ENCODE measurements at places on chromosomes 4 and X.

DNA sequence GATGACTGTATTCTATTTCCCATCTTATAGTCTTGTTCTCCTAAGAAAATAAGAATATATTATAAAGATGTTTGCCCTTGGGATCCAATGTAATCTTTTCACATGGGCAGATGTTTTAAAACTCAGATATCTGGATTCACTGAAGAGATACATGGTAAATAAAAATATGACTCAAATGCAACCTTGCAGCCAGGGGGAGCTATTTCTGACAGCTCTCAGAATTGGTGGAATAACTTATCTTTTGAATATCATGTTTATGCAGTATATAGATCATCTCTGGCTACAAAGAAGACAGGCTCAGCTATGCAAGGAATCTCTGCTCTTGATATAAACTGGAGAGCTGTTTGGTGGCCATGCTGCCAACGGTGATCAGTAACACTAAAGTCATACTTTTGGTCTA is 274.7 kb downstream of the GLUD2 start:
- no peak for DNase-seq

DNA sequence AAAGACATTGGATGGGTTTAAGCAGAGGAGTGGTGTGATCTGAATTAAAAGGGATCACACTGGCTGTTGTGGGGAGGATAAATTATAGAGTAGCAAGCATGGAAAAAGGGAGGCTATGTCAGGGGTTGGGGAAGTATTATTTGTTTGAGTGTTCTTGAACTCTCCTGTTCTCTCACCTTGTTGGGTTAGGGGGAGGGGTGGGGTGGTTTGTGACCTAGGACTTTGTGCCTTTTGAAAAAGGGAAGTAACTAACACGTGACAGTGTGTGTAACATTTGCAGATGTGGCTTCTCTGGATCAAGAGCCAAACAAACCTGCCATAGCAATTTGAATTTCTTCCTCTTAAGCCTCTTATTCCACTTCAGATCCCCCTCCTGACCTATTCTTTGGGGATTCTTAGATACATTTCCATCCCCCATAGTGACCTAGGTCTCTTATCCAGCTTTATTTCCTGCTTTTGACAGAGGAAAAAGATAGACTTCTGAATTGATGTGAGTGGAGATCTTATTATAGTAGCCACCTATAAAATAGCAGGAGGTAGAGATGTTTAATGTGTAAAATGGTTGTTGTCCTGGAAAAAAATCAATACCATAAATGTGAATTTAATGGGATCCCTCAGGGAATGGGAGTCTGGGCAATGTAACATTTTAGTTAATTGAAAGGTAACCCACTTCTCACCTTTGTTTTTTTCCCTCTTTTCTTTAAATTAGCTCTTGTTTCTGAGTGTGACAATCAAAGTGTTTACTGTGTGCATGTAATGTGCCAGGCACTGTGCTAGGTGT is 120.4 kb downstream of the CT47B1 start:
- no peak for DNase-seq

GRCh38 chr4:182640932-182641331 is 276.3 kb downstream of the DCTD start:
- DNase-seq = no peak

DNA sequence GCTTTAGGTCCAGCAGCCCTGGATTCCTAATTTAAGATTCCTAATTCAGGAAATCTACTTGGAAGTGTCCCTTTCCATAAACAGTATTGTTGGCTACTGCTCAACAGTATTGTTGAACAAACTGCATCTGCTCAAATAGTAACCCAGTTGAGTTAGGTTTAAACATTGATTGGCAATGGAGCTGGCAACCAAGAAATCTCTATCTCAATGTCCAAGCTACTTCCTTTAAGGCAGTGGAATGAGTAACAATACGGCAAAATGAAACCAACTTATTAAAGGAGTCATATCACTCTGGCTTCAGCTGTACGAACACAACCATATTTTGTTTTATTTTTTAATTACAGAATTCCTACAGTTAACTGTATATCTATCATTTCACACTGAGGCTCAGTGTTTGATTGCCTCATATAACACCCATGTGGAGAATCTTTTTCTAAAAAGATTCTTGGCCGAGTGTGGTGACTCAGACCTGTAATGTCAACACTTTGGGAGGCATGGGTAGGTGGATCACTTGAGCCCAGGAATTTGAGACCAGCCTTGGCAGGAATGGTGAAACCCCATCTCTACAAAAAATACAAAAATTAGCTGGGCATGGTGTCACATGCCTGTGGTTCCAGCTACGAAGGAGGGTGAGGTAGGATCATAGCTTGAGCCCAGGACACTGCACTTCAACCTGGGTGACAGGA is 71.7 kb upstream of the IL13RA1 start:
- no peak for DNase-seq

- no peak for DNase-seq
Observed at GRCh38 chrX:154136627-154137161, 7.3 kb upstream of the OPN1LW start.

DNA sequence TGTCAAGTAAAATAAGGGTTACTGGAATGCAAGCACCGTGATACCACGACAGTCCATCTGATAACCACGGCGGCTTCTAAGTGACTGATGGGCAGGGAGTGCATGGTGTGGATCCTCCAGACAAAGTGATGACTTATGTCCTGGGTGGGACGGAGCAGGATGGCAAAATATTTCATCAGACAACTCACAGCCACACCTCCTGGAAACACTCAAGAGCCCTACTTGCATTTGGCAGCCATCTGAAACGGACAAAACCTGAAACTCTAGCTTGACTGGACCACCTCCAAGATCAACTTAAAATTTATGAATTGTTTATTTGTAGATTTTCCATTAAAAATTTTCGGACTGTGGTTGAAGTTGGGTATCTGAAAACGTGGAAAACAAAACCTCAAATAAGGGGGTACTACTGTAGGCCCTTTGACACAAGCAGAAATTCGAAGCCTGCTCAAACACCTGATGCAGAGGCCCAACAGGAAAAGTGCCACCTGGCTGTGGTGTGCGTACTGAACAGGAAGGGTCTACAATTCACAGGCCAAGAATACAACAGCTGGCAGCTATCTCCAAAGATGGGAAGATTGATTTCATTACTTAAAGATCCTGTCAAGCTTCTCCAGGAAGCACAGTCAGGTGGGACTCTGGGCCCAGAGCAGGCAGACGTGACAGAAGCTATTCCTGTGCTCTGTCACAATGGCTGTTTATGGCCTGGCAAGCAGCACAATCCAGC is 26.0 kb downstream of the LRIT3 start:
- no peak for DNase-seq

GRCh38 chrX:111850975-111851374 is 25.0 kb upstream of the TRPC5OS start:
- DNase-seq = no peak

- no peak for DNase-seq
Observed at GRCh38 chrX:148612431-148612830, 112.0 kb downstream of the AFF2 start.

DNA sequence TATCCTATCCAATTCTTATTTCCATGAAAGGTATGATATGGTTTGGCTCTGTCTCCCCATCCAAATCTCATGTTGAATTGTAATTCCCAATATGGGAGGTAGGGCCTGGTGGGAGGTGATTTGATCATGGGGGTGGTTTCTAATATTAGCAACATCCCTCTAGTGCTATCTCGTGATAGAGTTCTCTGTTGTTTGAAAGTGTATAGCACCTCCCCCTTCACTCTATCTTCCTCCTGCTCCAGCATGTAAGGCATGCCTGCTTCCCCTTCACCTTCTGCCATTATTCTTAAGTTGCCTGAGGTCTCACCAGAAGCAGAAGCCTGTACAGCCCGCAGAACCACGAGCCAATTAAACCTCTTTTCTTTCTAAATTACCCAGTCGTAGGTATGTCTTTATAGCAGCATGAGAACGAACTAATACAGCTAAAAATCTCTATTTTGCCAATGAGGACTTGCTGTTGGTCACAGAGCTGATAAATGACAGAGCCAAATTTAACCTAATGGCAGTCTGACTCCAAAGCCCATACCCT is 247.2 kb downstream of the HNRNPD start:
- DNase-seq = no peak

GRCh38 chr4:124092541-124092984 is 620.0 kb downstream of the ANKRD50 start:
- no peak for DNase-seq

- DNase-seq = no peak
Observed at GRCh38 chr4:24529555-24529954, 54.8 kb downstream of the DHX15 start.

DNA sequence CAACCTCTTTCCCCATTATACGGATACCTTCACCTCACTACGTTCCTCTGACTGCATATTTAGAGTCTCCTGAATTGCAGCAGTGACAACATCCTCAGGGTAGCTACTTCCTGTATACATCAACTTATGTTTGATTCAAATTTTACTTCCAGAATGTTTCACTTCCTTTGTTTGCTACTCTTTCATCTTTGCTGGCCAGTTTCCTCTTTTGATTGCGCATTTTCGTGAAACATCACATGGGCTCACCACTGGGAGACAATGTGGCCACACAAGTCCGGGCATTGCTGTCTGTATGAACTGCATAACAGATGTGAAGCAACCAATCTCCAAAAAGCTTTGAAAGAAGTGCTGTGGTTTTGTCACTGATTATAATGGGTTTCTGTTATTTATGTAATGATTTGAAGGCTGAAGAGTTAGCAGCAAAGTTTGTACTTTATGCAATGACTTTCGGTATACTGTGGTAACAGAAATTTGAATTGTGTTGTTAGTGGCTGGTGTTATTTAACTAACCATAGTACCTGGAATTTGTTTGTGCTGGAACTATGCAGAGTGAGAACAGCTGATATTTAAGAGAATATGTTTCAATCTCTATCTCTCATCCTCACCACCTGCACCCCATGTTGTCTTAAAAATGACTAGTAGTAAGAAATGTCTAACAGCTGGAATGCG is 7.4 kb downstream of the SNCA start:
- no peak for DNase-seq

DNA sequence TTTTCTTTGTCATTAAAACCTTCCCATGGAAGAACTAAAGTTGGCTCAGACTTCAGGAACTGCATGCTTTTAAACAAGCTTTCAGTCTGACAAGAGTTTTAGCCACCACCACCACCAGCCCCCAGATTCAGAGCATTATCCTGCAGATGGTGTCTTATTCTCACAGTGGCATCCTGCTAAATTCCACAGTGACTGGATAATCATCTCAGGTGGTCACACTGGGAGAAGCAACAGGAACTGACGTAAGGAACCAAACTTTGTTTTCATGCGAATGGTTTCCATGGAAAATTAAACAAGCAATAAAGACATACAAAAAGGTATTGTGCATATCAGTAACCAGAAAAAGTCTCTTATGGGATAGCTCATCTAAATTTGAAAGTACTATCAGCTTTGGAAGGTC is 370.7 kb downstream of the FBXW7 start:
- no peak for DNase-seq

DNA sequence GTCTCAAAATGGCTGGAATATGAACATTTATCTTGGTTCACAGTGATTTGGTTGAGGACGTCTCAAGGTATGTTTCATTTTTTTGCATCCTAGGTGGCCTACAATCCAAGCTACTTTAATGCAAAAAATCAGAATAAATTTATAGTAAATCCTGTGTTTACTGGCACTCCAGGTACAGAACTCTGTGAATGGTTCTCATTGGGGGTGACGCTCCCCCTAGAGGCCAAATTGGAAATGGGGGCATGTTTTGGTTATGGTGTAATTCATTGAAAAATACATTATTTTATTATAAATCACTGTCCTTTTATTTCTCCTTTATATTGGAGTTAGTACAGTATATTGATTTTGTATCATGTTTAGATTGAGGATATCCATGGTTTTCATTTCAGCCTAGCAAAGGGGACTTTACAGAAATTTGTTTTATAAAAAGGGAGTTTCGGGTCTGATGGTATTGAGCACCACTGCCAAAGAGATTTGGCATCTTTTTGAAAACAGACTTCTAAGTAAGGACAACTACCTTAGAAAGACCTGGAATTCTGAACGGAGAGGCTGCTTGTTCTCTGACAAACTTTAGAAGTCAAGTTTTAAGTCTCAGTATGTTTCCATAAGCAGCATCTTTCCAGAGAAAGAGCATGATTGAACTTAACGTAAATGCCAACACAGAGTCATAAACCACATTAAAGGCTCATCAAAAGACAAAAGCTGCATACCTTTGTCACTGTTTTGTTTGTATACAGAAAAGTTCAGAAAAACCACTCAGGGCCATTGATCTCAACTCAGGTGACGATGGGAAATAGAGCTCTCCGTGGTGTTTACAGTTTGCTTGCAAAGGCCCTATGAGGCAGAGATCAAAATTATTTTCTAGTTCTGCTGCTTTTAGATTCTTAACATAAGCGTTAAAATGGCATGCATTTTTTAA is 19.4 kb downstream of the MTM1 start:
- no peak for DNase-seq

- DNase-seq = no peak
Observed at GRCh38 chr4:15754323-15754722, 23.8 kb upstream of the CD38 start.

GRCh38 chr4:90946945-90947344 is 819.8 kb downstream of the CCSER1 start:
- DNase-seq = no peak

GRCh38 chr4:127782275-127783025 is at the start of gene HSPA4L:
Gene HSPA4L, plus strand, starts transcription at chr4:127782322. Its CDS starts 229 bp downstream, at chr4:127782551.
- DNase-seq = no peak

DNA sequence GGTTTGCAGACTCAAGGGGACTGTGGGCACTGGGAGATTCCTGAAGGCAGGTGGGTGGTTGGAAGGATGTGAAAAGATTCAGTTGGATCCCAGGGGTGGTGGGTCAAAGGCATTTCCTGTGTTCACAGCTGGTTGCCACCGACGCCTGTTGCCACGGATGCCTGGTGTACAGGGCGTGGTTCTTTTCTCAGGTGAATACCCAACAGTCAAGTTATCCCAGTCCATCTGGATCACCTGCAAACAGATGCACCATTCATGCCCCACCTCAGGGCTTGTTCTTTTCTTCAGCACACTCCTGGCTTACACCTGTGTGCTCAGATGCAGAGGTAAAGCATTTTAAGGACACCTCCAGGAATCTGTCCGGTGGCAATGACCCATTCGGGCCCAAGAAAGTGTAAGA is 55.8 kb upstream of the SHOX start:
- DNase-seq = no peak

- DNase-seq = no peak
Observed at GRCh38 chr4:26356081-26356501, 35.3 kb downstream of the RBPJ start.

DNA sequence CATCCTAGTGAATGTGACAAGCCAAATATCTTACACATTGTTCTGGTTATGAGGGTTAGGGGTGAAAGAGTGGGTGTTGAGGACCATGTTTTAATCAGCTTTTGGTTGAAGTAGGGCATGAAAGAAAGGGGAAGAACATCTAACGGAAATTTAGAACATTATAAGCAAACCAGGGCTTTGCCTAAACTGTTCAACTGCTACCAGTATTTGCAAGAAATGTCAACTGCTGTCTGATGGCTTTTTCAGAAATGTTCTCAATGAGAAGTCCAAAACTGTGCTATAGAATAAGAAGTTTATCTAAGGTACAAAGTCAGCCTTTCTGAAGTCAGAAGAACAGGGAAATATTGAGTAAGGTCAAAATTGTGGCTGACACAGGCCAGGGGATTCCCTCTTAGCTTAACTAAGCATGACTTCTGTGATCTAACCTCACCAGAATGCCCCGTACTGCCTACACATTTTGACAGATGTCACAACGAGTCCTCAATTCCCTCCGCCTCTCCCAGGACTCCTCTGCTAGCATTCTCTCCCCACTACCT is 67.1 kb downstream of the DTHD1 start:
- DNase-seq = no peak

All from brain pericyte (primary cell).